Stimulated activated CD4-positive, alpha-beta T cell treated with anti-CD3 and anti-CD28 coated beads, Interleukin-1b, Interleukin-23, amount 100 ng/mL, for 1 hour (primary cell): ENCODE measurements at places on chromosomes 11 and 22.

- DNase-seq, result no peak
These were observed 434.4 kb downstream of the METTL15 start for GRCh38 chr11:28542561-28542960.

DNA sequence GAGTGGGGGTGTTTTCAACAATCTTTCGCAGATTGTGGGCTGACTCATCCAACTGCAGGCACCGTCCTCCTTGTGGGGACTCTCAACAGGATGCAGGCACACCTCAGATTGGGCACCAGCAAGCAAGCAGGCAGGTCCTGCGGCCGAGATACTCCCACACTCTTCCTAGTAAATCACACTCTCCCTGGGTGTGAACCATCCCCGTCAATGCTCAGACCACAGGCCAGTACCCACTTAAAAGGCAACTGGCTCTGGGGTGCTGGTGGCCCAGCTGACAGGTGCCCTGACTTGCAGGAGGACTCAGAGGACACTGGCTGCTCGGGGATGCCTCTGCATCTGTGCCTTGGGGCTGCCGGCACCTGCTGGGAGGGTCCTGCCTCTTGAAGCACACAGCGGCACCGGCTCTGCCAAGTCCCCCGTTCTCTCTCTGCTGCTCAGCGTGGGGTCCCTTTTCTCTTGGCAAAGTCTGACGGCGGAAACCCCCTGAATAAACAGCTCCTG, 282.5 kb downstream of the CTTN start:
- no peak for DNase-seq

GRCh38 chr22:40408718-40409612, 38.6 kb downstream of the SGSM3 start:
- DNase-seq, result no peak

- no peak for DNase-seq
These were observed 7.2 kb upstream of the EHD1 start for GRCh38 chr11:64885367-64886286.

- DNase-seq, result no peak
These were observed 6.0 kb upstream of the PNPLA5 start for GRCh38 chr22:43897751-43898261.

DNA sequence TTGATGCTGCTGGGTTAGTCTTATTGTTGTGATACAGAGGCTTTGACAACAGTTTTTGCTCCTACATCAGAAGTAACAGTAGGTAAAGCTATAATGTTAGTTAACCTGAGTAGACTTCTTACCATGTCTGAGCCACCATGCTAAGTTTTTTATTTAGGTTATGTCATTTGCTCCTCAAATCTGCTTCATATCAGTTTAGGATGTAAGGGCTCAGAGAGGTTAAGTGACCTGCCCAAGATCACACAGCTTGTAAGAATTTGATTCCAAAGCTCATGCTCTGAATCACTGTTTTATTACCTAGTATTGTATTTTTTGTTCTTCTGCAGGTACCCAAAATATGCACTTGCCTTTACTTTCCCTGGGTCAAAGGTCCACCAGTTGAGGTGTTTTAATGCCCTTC, 161.7 kb downstream of the COMMD9 start:
- no peak for DNase-seq

DNA sequence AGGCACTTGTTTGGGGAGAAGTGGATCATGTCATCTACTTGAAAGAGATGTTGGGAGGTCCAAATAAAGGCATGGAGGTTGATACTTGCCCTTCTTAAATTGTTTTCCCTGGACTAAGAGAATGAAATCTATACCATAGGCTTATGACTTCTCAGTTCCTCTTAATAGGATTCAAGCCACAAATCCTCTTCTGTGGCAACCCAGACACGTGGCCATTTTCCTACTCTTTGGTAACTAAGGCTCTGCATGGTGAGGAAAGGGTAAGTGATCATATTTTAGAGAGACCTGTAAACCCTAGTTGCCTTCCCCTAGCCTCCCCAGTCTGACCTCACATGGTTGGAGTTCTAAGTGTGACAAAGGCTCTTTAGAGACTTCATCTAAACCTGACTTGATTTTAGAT, 72.9 kb upstream of the CD44 start:
- DNase-seq, result no peak

DNA sequence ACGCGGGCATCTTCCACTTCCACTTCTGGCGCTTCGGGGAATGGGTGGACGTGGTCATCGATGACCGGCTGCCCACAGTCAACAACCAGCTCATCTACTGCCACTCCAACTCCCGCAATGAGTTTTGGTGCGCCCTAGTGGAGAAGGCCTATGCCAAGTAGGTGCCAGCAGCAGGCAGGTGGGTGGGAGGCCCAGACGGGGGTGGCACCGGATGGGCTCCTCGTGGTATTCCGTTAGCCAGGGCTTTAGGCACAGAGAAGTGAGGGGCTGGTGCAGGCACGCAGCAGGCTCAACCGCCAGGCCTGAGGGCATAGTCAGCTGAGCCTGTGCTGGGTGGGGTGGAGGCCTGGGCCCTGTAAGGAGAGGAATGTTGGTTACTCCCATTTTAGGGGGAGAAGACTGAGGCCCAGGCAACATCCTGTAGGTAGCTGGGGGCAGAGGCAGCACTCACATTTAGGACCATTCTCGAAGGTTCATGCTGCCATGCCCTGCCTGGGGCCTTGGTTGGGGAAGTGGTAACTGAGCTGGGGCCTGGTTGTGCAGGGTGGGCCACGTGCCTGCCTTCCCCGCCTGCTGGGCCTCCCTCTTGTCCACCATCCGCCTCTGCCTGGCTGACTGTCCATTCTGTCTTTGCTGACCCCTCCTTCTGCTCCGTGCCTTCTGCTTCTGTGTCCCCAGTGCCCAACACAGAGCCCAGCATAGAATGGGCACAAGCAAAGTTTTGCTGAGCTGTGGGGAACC, 10.2 kb downstream of the OMP start:
- no peak for DNase-seq

DNA sequence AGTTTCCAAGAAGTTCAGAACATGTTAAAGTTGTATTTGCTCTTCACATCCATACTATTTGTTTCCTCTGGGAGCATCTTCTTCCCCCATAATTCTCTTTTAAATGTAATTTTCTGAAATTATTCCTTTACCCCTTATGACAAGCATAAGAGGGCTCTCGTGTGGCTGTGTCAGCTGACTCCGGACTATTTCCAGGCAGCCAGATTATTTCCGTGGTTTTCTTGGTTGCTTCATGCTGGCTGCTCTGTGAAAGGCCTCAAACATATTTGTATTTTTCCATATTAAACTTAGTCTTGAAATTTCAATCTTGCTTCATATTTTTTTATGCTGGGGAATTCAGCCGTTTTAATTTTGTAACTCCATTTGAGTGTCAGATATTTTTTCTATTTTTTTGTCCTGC, 2.8 kb upstream of the MMP1 start:
- no peak for DNase-seq

GRCh38 chr11:23727794-23728193, 769.1 kb upstream of the LUZP2 start:
- no peak for DNase-seq

- no peak for DNase-seq
These were observed 4.3 kb upstream of the CCND1 start for GRCh38 chr11:69636512-69637197.

GRCh38 chr11:89405629-89406028, 85.5 kb downstream of the NOX4 start:
- no peak for DNase-seq

- no peak for DNase-seq
These were observed 112.3 kb downstream of the IGLL1 start for GRCh38 chr22:23467721-23468294.

GRCh38 chr11:82676483-82677094, 57.1 kb downstream of the FAM181B start:
- DNase-seq, result no peak

- no peak for DNase-seq
These were observed 70.9 kb downstream of the ZNRF3 start for GRCh38 chr22:28953976-28954880.

DNA sequence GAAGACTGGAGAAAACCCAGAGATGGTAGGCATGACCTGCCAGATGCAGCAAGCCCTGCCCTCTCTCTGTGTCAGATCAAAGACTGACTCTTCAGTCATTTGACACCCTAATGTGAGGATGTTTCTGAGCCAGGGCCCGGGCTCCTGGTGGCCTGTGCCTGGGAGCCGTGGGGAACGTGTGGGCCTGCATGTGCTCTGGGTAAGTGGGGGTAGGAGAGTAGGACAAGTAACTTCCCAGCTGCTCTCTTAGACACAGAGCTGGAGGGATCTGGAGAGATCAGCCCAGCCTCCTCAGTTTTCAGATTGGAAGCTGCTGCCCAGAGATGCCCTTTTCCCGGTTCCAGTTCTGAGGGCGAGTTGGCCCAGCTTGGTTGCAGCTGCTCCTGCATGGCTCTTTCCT, 110.8 kb downstream of the TEAD1 start:
- DNase-seq, result no peak

- no peak for DNase-seq
These were observed 47.0 kb downstream of the TNRC6B start for GRCh38 chr22:40224702-40225101.

DNA sequence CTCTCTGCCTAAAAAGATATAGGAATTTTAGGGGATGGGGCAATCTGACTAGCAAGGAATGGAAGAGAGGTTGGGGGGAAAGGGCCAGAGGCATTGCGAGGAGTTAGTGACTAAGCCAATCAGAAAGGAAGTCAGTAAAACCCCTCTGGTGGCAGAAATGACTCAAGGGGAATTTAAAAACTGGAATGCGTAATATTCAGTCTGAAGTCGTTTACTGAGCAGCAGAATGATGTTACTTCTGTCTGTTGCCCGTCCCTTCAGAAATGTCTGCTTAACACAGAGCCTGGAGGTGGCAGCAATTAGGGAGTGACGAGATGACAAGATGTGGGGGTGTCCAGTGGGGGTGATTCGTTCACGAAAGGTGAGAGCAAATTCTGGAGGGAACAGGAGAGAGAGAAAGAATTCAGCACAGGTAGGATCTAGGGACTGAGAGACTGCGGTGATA, 107.7 kb upstream of the CLMP start:
- DNase-seq, result no peak

DNA sequence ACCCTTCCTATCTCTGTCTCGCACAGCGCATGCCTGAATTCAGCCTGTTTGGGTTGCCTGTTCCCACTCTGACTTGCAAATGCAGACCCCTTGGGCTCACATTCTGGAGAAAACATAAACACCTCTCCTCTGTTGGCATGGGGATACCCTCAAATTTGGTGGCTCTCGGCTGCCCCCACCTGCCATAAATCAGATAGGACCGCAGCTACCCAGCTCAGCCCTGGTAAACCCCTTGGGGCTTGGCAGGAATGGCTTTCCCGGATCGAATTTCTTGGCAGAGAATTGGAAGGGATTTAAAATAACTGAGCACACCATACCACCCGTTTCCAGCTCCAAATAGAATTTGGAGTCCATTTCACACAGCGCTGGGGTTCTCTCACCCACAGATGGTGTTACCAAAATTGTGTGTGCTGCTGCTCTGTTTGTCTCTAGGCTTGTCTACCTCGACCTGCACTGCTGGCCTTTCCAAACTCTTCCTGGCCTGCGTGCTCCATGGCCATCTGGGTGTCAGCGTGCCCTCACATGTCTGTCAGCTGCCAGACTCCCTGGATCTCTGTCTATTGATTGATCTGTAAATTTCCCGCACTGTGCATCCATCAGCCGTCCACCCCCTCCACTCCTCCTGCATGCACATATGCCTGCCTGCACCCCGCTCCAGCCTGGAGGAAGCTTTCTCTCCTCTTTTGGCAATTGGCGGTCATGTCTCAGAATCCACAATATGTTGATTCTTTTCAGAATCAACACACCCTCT, 134.0 kb downstream of the NTM start:
- DNase-seq, result no peak

- DNase-seq, result no peak
These were observed 636.3 kb upstream of the TENM4 start for GRCh38 chr11:80077113-80077512.

GRCh38 chr11:31812383-31813381, 1.6 kb upstream of the PAX6 start:
- no peak for DNase-seq

DNA sequence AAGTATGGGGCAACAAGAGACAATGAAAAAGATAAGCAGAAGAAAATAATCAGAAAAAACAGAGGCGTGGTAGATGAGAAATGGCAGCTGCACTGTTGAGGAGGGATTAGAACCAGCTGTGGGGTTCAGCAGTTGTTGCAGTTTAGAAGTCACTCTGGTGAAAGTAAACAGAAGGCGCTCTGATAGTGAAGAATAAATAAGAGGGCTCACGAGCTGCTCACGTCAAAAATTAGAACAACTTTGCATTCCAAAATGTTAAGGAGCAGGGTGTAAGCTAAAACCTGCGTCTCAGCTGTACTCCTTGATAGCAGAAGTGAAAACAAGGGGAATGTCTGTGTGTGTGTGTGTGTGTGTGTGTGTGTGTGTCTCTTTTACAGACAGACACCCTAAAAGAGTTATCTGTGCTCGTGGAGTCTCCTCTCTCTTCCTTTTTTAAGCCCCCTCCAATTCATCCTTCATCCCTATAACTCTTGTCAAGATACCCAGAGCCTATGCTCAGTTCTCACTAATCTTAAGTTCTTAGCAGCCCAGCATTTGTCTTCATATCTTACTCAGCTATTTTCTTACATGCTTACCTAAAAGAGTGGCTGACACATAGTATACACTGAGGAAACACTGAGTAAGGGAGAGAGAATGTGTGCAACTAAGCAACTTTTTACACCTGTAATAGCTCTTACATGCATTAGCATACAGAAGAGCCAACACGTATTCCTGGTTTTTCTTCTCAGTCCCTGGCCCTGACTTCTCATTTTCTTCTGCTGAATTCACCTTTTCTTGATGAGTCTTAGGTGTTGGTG, 8.9 kb downstream of the TTC17 start:
- DNase-seq, result no peak
